ENCODE measurements at places on chromosomes 5 and 9.

DNA sequence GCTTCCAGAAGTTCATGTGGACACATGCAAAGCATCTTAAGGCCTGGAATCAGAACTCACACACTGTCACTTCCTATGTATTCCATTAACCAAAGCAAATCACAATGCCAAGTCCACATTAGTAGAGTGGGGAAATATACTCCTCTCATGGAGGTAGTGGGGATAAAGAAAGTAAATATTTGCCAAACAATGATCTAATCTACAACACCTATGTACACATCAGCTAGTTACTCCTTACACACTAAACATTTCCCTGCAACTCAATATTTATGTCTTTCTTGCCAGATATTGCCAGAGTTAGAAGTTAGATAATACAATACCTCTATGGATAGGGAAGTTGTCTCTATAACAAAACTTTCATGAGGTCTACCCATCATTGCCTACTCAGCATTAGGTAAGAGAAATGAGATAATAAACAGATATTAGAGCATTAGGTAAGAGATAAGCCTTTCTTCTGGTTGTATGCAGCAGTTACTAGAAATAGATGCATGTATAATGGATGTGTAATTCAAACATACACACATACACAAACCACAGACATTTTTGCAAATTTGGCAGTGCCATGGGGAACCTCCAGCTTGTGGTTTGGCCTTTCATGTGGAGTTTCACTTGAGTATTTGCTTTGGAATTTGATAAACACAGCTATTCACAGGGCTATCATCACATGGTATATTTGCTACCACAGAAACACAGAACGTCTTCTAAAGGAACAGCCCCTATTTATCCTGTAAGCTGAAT, 196.5 kb downstream of the TLE1 start:
- H3K4me3 ChIP-seq: no peak overlapping the region
- H3K4me1 ChIP-seq: no peaks in the 10 kb centered on the region
- H3K27me3 ChIP-seq: no peaks in the 10 kb centered on the region
- no peak overlapping the region for H3K27ac ChIP-seq
- DNase-seq: no peak

- no peak overlapping the region for H3K4me3 ChIP-seq
- no peaks in the 10 kb centered on the region for H3K4me1 ChIP-seq
- H3K36me3 ChIP-seq: no peaks in the 10 kb centered on the region
- no peaks in the 10 kb centered on the region for H3K27me3 ChIP-seq
- no peak overlapping the region for H3K27ac ChIP-seq
- no peak for DNase-seq
Measured at GRCh38 chr9:16221366-16221765, 649.1 kb downstream of the BNC2 start.

DNA sequence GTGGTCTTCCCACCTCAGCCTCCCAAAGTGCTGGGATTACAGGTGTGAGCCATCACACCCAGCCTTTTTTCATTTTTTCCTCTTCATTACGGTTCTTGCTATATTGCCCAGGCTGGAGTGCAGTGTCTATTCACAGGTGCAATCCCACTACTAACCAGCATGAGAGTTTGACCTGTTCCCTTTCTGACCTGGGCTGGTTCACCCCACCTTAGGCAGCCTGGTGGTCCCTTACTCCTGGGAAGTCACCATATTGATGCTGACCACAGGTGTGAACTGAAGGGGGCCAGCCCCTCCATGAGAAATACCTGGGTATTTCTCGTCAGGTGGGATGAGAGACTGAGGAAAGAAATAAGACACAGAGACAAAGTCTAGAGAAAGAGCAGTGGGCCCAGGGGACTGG, 2.4 kb downstream of the PDE6A start:
- H3K4me1 ChIP-seq: peaks cover 12% of the 10 kb centered on the region
- no peaks in the 10 kb centered on the region for H3K36me3 ChIP-seq
- peaks cover 1% of the 10 kb centered on the region for H3K27me3 ChIP-seq
- no peak for DNase-seq

DNA sequence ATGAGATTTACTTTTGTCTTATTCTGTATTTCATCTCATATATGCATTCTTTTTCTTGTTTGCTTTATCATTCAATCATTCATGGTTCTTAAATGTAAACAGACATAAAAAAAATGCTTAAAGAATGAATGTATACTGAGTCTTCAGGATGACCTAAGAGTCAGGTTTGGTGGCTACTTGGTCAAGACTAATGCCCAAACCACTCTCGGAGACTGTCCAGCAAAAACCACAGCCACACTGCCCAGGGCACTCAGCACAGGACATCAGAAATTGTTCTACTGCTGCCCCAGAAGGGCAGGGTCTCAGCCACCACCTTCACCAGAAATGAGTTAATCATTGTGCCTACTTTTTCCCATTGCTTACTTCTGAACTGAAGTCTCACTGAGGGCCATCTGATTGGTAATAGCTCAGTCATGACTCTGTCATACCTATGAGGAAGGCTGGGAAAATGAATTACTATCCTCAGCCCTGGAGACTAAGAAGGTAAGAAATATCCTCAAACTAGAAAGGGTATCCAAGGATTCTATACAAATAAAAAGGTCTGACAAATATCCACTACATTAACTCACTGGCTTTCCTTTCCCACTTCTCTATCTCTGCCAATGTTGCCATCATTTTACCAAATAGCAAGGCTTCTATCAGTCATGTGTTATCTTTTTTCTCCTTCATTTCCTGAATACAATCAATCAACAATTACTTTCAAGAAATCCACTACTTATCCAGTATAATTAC, 236.1 kb downstream of the CETN3 start:
- H3K36me3 ChIP-seq: no peaks in the 10 kb centered on the region
- H3K4me3 ChIP-seq: no peak overlapping the region
- DNase-seq: no peak
- no peaks in the 10 kb centered on the region for H3K27me3 ChIP-seq

DNA sequence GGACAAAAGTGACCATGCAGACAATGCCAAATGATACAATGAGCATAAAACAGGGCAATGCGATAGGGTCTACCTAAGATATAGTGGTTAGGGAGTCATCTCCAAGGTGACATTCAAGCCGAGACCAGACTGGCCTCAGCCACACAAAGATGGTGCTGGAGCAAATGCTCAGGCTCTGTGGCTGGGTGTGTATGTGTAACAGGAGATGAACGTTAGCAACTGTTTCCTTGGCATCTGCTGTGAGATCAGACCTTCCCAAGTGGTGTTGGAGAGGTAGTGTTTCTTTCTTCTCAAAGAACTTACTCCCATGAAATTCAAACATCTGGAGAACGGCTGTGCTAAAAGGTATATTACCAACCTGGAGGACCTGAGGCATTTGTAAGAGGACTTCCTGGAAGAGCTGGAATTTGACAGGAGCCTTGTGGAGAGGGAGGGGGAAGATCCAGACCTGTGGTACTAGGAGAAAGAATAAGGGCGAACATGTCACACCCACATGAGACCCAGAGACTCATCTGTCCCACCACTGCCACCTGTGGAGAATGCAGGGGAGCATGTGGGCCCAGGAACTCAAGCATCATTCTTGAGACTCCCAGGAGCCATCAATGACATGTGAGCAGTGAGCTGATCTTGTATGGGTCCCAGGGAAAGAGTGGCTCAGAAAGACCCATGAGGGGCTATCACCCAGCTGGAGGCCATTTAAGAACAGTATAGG, 21.4 kb upstream of the ANXA6 start:
- H3K27me3 ChIP-seq: no peaks in the 10 kb centered on the region
- H3K4me3 ChIP-seq: no peak overlapping the region
- no peaks in the 10 kb centered on the region for H3K4me1 ChIP-seq
- DNase-seq: no peak
- peaks cover 42% of the 10 kb centered on the region for H3K36me3 ChIP-seq
- H3K27ac ChIP-seq: no peak overlapping the region

DNA sequence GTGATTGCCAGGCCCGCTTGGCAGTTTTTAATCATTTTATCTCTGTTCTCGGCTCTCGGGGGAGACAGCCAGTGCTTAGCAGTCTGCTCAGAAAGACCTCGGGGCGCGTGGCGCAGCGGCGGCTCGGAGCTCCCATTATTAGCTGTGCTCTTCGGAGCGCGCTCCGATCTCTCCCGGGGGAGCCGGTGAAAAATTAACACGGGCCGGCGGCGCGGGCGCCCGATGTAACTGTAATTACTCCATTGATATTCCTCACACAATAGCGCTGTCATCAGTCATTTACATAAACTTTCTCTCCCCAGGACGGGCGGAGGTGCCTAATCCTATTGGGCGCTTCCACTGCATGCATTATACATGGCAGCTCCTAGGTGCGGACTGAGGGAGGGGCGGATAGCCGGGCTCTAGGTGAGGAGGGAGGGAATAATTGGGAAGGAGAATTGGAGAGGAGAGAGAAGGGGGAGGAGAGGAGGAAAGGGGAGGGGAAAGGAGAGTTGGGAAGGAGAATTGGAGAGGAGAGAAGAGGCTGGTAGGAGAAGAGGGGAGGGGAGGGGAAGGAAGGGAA, 24.9 kb downstream of the LMX1B start:
- no peak for DNase-seq
- no peak overlapping the region for H3K4me3 ChIP-seq
- peaks cover 15% of the 10 kb centered on the region for H3K4me1 ChIP-seq
- peaks cover 56% of the 10 kb centered on the region for H3K27me3 ChIP-seq

DNA sequence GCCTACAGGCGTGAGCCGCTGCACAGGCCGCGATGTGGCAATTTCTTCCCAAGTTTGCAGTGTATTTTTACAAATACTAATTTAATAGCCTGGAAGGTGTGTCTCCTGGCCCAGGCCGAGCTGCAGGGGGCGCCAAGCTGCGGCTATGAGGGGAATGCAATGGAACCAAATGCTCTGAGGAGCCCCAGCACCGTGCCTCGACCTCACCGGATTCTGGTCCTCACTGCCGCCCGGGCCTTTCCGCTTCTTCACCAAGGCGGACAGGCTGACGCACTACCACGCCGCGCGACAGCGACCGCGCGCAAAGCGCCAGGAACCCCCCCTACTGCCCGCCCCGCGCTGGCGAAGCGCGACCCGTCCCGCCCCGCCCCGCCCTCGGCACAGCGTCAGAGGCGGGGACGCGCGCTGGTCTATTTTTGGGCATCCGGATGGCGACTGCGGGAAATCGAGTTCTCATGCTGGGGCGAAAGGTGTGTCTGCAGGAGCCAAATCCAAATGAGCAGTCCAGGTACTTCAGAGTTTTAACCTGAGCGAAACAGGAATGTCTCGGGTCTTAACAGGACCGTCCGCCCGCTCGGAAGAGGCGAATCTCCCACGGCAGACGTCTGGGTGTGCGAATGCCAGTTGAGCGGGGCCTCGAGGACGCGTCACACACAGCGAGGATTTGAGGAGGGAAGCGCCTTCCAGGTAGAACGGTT, 31.7 kb upstream of the PRXL2C start:
- H3K27ac ChIP-seq: peak overlapping the region; percentile 3
- peaks cover 8% of the 10 kb centered on the region for H3K27me3 ChIP-seq
- peaks cover 4% of the 10 kb centered on the region for H3K36me3 ChIP-seq
- H3K4me1 ChIP-seq: peaks cover 3% of the 10 kb centered on the region

DNA sequence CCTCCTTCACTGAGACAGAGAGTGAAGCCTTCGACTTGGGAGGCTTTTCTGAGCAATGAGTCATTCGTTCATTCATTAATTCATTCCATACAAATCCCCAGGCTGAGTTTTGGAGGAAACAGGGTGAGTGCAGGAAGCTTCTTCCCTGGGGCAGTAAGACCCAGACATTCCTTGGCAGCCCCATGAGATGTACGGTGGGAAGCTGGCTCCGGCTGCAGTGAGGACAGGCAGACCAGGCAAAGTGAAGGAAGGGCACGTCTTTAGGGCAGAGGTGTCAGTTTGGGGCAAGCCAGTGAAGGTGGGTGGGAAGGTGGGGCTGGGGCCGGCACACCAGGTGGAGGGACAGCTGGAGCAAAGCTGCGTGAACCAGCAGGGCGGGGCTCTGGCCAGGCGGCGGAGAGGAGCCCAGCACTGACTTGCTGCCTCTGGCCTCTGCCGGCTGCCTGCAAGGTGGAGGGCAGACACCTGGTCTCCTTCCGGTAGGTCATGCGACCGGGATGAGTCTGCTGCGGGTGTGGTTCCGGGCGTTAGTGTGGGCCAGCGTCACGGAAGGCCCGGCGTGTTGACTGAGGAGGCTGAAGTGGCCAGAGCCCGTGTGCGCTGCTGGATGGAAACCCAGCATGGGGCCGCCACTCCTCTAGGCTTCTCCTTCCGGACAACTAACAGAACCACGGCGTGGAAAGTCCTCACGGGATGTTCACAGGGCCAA, 16.6 kb downstream of the OLFM1 start:
- H3K36me3 ChIP-seq: no peaks in the 10 kb centered on the region
- no peak for DNase-seq
- no peak overlapping the region for H3K27ac ChIP-seq
- no peak overlapping the region for H3K4me3 ChIP-seq
- peaks cover 12% of the 10 kb centered on the region for H3K27me3 ChIP-seq

DNA sequence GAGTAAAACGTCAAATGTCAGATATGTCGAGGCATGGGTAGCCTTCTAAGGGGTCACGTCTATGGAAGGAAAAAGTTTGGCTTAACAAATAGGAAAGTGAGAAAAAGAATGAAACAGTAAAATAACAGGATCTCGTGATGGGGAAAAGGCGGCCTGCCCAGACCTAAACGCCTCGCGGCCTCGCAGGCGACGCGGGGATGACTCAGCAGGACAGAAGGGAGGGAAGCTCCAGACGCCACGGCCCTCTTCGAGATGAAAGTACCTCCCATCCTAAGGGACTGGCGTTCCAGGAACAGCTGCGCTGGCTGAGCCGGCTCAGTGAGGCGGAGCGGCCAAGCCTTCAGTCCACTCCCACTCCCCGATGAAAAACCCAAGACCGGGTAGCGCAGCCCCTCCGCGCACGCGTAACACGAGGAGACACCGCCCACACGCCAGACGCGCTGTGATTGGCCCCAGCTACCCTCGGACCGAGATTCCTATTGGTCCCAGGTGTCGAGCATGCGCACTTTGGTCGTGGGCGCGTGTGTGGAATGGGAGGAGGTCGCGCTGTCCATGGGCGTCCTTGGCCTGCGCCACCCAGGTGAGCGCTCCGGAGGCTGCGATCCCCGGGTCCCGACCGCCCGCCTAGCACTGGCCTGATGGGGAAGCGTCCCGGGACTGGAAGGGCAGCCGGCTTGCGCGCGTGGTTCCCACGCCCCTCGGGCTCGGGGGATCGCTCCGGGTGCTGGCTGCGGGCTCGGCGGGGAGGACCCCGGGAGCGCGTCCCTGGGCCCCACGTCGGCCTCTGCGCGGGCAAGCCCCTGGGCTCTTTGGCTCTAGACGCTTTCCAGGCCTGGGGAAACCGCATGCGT, 588.5 kb downstream of the MTRR start:
- H3K27ac ChIP-seq: peak overlapping the region; percentile 51
- peak overlapping the region; percentile 72 for H3K4me3 ChIP-seq
- H3K27me3 ChIP-seq: peaks cover 2% of the 10 kb centered on the region
- no peaks in the 10 kb centered on the region for H3K36me3 ChIP-seq

DNA sequence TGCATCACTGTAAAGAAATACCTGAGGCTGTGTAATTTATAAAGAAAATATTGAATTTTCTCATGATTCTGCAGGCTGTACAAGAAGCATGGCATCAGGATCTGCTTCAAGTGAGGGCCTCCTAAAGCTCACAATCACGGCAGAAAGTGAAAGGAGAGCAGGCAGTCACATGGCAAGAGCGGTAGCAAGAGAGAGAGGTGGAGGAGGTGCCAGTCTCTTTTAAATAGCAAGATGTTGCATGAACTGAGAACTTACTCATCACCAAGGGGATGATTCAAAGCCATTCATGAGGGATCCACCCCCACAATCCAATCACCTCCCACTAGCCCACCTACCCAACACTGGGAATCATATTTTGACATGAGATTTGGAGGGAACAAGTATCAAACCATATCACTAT, 184.5 kb upstream of the PAPPA start:
- H3K27ac ChIP-seq: no peak overlapping the region
- H3K4me1 ChIP-seq: no peaks in the 10 kb centered on the region
- DNase-seq: no peak
- H3K36me3 ChIP-seq: no peaks in the 10 kb centered on the region
- H3K4me3 ChIP-seq: no peak overlapping the region
- no peaks in the 10 kb centered on the region for H3K27me3 ChIP-seq

GRCh38 chr5:34688015-34688810, 32.1 kb downstream of the RAI14 start:
- H3K36me3 ChIP-seq: no peaks in the 10 kb centered on the region
- H3K4me1 ChIP-seq: no peaks in the 10 kb centered on the region
- H3K27ac ChIP-seq: no peak overlapping the region
- H3K27me3 ChIP-seq: no peaks in the 10 kb centered on the region
- no peak overlapping the region for H3K4me3 ChIP-seq
